Stimulated activated CD4-positive, alpha-beta T cell treated with anti-CD3 and anti-CD28 coated beads, Interleukin-1b, Interleukin-23, amount 100 ng/mL, for 1 hour (primary cell): ENCODE measurements at places on chromosomes 16 and 17.

DNA sequence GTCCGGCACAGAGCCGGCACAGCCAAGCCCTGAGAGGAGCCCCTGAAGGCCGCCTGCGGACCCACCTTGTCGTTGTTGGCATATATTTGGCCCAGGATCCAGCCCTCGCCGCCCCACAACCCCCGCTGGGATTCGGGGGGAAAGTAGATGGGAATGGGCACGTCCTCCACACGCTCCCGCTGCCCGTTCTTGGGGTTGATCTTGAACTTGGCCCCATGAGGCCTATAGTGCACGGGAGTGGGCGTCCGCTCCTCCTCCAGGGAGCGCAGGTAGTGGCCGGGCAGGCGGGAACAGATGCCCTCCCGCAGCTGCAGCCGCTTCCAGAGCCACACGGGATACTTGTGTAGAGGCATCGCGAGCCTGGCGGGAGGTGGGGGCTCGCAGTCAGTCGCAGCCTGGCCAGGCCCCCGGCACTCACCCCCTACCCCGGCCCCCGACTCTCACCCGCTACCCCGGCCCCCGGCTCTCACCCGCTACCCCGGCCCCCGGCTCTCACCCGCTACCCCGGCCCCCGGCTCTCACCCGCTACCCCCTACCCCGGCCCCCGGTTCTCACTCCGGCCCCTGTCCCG is 387 bp downstream of the MRPL28 start:
- no peak for DNase-seq

- no peak for DNase-seq
Observed at GRCh38 chr16:397736-398332, 835 bp downstream of the NME4 start.

DNA sequence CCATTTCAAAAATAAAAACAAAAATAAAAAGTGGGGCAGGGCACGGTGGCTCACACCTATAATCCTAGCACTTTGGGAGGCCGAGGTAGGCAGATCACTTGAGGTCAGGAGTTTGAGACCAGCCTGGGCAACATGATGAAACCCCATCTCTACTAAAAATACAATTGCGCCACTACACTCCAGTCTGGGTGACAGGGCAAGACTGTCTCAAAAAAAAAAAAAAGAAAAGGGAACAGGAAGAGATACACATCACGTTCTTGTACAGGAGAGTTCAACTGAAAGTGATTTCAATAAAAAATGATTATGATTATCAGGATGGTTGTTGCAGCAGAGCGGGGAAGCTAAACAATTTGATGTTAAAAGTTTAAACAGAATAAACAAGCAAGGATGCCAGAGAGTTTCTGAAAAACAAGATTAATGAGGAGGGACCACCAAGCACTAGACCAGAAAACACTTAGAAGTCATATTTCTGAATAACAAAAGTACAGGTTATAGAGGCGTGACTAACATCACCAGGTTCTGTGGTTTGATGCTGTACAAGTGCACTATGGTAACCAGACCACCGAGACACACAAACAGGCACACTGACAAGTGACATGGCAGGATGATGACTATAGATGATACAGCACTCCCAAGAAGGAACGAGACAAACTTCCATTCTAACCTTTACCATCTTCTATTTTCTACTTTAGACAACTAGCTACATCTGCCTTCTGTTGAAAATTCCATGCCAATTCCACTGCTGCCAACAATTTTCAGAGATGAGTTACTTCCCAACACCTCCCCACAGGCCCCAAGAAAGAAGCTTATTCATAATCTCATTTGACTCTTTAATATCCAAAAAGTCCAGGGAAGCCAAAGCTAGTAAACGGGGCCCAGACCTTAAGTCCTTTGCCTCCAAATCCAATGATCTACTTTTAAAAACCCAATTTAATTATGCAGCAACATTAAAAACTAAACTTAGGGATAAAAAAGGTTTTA is 11.8 kb downstream of the DNAJA2 start:
- no peak for DNase-seq

- DNase-seq, result no peak
Observed at GRCh38 chr17:80291260-80291659, 30.6 kb downstream of the RNF213 start.

GRCh38 chr17:37026531-37026869 is 77.7 kb downstream of the AATF start:
- DNase-seq, result no peak

- no peak for DNase-seq
Observed at GRCh38 chr16:8568231-8568617, 22.1 kb downstream of the TMEM114 start.

- DNase-seq, result no peak
Observed at GRCh38 chr16:78795433-78795832, 696.0 kb downstream of the WWOX start.

GRCh38 chr16:6258056-6258455 is 1074.6 kb upstream of the RBFOX1 start:
- DNase-seq, result no peak

- DNase-seq, result no peak
Observed at GRCh38 chr17:5815396-5815795, 231.1 kb upstream of the NLRP1 start.

DNA sequence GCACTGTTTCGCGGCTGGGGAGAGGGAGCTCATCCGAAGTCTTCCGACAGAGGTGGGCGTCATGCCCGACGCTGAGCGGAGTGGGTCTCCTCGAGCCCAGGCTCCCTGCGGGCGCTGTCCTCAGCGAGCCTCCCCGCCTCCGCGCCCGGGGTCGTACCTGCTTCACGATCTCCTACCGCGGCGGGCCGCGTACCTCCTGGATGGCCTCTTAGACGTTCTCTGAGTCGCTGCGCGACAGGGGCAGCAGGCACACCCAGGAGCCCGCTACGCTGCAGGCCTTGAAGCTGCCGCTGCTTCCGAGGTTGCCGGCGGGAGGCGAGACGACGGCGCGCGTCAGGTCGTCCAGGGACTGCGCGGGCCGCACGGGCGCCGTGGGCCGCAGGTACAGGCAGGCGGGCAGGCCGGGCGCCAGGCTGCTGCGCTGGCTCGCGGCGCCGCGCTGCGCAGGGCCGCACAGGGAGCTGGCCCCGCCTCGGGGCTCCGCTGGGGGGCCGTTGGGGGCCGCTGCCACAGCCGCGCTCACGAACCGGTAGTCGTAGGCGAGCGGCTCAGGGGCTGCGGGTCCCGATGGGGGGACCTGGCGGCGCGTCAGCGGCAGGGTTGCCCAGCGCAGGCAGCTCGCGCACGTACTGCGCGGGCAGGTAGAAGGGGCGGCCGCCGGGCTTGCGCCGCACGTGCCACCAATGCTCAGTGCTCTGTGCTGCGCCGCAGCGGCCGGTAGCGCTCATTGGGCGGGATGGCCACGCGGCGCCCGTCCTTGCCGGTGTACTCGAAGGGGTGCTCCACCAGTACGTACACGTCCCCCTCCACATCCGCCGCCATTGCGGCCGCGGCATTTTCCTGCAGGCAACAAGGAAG is 116.4 kb upstream of the SMURF2 start:
- DNase-seq, result no peak

DNA sequence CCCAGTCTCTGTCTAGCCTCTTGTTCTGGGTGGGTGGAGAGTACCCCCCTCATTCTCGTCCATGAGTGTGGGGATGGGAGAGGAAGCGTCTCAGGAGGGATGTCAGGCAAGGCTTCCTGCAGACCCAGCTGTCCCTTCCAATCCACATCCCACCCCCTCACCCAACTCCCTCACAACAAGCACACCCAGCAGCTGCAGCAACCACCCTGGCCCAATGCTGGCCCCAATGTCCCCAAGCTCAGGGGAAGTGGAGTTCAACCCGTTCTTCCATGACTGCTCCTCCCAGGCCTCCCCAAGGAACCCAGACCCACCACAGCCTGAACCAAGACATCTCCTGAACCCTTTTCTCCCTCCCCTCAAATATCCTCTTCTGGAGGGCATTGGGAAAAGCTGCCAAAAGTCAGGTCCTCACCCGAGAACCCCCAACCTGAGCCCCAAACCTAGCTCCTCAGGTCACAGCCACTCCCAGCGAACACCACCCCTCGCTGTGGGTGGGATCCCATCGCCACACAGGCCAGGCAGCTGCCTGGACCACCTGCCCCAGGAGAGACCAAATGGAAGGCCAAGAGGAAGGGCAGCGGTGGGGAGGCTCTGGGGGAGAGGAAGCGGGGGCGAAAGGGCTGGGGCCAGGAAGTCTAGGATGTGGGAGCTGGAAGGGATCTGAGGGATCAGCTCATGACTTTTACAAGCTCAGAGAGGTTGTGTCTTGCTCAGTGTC is 47.6 kb downstream of the FZD2 start:
- DNase-seq, result no peak

GRCh38 chr16:54930005-54930868 is at the start of gene IRX5:
Gene IRX5, plus strand, starts transcription at chr16:54930865. Its CDS starts 334 bp downstream, at chr16:54931199.
- DNase-seq, result no peak

DNA sequence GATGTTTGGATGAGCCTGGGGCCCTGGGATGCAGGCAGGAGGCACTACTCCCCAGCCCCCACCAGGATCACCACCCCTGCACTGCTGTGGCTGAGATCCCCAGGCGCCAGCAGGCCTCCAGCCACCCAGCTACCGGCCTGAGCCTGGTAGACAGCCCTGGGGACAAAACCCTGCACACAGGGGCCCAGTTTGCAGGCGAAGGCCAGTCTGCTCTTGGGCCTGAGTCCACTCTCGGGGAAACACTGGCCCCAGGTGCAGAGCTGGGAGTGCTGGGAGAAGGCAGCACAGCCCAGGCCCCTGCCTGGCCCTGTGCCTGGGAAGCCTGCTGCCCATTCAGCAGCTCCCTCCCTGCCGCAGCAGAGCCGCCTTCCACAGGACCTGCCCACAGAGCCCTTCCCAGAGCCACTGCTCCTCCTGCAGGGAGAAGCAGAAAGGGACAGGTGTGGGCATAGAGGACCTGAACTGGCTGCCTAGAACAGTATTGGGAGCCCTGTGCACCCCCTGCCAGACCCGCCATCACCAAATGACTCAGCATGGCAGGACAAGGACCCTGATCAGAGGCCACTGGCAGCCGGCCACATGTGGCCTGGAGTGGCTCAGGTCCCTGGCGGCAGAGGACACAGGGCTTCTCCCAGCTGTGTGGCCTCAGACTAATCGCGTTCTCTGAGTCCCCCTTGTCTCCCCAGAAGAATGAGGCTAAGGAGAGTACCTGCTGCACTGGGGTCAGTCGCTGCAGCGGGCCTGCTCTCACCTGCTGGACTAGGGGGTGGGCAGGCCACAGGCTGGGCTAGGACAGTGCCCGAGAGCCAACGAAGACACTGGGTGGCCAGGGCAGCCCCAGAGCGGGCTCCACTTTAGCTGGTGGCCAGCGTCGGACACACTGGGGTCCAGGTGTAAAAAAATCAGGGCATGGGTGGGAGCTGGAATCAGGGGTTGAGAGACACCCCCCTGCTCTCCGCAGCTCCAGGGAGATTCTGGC is 10.7 kb downstream of the MSRB1 start:
- no peak for DNase-seq

DNA sequence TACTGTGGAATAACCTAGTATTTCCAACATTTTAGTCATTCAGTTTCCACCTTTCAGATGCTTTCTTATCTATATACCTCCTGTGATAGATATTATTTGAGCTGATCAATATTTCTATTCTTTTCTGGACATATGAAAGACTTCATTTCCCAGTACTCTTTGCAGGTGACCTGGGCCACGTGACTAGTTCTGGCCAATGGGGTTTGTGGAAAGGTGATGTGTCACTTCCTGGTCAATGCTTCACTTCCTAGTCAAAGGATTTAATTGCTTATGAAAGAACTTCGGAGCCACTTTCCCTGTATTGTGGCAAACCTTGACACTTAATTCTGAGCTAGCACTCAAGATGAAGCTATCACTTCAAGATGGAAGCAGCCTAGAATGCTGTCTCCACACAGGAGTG is 248.9 kb upstream of the FOXF1 start:
- DNase-seq, result no peak

DNA sequence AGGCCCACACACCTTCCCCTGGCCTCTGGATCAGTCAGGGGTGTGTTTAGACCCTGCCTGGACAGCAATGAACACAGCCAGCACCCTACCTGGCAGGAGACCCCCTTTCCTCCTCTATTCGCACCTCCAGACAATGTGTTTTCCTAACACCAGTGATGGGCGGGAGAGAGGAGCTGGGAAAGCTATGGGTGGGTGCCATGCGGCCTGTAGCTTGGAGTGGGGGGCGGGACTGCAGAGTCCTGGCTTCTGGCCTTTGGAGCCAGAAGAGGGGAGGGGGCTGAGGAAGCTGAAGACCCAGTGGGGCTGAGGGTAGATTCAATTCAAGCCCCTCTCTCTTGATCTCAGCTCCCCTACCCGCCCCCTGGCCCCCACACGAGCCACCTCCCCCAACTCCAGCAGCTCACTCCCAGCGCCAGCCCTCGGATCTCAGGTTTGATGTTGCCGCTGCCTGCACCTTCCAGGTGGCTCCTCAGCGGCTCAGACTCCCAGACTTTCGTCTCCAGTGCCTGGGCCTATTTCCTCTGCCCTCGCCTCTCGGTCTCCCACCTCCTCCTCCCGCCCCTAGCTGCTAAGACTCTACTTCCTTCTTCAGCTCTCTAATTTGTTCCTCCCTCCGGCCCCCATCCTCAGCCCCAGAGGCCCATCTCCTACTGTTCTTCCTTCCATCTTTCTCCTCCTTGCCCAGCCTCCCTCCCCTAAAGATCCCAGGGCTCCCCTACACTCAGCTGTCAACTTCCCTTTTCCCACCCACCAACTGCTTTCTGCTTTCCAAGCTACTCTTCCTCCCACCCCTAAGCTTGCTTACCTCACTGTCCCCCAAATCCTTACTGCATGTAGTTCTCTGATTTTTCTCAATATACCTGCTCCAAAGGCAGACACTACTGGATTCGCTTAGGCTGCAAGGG is 6.8 kb upstream of the SP6 start:
- no peak for DNase-seq

DNA sequence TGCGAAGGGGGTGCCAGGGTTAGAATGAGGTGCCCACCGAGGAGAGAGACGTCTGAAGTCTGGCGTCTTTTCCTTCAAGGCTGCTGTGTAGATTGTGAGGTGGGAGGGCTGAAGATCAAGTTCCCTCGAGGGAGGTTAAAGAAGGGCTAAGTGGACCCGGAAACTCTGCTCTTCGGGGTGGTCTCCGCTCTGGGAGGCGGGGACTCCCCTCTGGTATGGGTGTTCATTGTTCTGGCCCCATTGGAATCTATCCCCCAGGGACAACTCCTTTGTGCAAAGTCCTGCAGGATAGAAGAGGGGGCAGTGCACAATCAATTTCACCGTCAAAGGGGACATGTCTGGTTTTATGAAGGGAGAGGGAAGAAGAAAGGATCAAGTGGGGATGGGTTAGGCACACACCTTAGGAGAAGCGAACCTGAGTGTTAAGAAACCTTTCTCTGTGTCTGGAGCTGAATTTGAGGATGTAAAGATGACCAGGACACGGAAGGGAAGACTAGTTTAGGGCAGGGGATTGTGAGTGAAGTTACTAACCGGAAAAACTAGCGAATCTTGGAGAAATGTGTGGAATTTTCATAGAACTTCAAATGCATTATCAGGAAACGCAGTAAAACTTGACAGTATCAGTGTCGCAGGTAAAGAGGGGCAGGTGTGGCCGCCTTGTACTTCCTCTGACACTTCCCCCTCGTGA is 809 bp upstream of the RAB34 start:
- no peak for DNase-seq

DNA sequence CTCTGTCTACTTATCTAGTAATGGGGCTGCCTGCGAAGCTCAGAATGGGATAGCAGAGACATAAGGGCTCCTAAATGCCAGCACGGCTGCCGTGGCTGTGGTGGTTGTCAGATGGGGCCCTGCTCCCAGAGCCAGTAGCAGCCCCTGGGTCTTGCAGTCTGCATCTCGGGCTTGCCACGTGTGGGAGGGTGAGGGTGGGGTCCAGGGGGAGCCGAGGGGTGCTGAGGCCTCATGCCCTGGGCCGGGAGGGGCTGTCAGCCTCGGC is 88.8 kb upstream of the GSE1 start:
- no peak for DNase-seq
